ENCODE measurements at places on chromosomes 7 and 10. TPM values are rescaled to one million over a fixed set of nuclear protein-coding genes. Genes with fewer than 3 reads are reported as not detected.

Gene ACSL5
- 2.6 TPM for total RNA-seq

Gene ZNF425
- total RNA-seq, result 6.7 TPM

Gene SSC4D
- total RNA-seq, result 6.3 TPM

Gene GLI3
- 1.8 TPM for total RNA-seq

Gene PTPN20
- 10.6 TPM for total RNA-seq

Data from placental epithelial cell (primary cell).